ENCODE measurements at places on chromosomes 2 and 18. TPM values are rescaled to one million over a fixed set of nuclear protein-coding genes. Genes with fewer than 3 reads are reported as not detected.

Gene WIPF1
- 64.9 TPM for total RNA-seq

Gene SERPINB4
- not detected for total RNA-seq

Gene GRHL1
- total RNA-seq, result 7.2 TPM

Gene LYG1
- total RNA-seq, result 1.6 TPM

Gene TNFRSF11A
- 38.9 TPM for total RNA-seq

Gene STAT4
- 4.8 TPM for total RNA-seq

Gene ERMN
- total RNA-seq, result not detected

Gene UGT1A8
- total RNA-seq, result 26.4 TPM

Gene SLC25A12
- total RNA-seq, result 9.2 TPM

Gene FTCDNL1
- total RNA-seq, result 3.1 TPM

Gene CCDC85A
- total RNA-seq, result 1.8 TPM

Gene EVX2
- total RNA-seq, result not detected

Gene SETBP1
- total RNA-seq, result 36.2 TPM

Gene NEU4
- 34.8 TPM for total RNA-seq

Gene SULT1C2
- total RNA-seq, result 154 TPM

Gene SCN2A
- 1.7 TPM for total RNA-seq

All from mucosa of gallbladder (tissue), 1 donor.